ENCODE measurements at places on chromosomes 1 and 21. TPM values are rescaled to one million over a fixed set of nuclear protein-coding genes. Genes with fewer than 3 reads are reported as not detected.

DNA sequence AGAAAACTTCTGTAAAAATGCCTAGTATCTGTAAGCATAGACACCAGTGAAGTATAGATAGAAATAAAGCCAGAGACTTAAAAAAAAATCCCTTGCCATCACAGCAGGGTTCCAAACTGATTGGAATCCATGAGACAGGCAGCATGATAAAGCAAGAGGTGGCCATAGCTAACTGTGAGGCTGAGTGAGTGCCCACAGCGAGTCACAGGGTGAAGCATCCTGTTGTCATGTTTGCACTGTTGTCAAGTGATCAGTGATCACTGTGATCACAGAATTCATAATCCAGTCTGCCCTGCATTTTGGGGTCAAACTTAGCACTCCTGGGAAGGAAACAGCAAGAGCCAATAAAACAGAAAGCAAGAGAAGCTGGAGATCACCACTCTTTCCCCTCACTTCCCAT lies 33.3 kb downstream of the LRRC8B start:
- no peak for DNase-seq

PTPRC gene
- 0.65 TPM for polyA plus RNA-seq

GRCh38 chr1:230048322-230048721 lies 18.7 kb upstream of the GALNT2 start:
- DNase-seq, result no peak

- DNase-seq, result no peak
Measured at GRCh38 chr1:81391125-81391828, 409.5 kb upstream of the ADGRL2 start.

- DNase-seq, result no peak
Measured at GRCh38 chr1:236377832-236378535, 16.1 kb upstream of the EDARADD start.

OLIG2 gene
- polyA plus RNA-seq, result not detected

DNA sequence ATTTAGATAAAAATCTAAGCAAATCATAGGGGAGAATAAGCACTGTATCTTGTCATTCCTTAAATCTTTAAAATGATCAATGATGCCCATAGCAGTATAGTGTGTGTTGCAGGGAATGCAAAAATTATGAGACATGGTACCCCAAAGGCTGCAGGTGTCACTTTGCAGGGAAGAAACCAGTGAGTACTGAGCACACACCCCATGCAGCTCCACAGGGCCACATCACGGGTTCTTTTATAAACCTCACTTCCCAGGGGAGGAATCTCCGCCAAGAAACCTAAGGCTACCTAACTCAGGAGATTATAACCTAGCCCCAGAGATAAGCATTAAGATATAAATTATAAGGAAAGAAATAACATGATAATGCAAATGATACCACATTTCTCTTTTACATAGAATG lies 115.6 kb downstream of the APP start:
- no peak for DNase-seq

- no peak for DNase-seq
Measured at GRCh38 chr1:200274116-200274515, 135.7 kb downstream of the ZNF281 start.

DNA sequence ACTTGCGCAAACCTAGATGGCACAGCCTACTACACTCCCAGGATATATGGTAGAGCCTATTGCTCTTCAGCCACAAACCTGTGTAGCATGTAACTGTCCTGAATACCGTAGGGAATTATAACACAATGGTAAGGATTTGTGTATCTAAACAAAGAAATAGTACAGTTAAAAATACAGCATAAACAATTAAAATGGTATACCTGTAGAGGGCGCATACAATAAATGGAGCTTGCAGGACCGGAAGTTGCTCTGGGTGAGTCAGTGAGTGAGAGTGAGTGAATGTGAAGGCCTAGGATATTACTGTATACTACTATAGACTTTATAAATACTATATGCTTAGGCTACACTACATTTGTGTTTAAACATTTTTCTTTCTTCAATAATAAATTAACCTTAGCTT lies 99.3 kb downstream of the PLD5 start:
- no peak for DNase-seq

GRCh38 chr1:160200786-160201185 lies 4.4 kb upstream of the PEA15 start:
- no peak for DNase-seq

ENAH gene
- 17.0 TPM for polyA plus RNA-seq

GRCh38 chr1:114156538-114157274 lies 3.0 kb upstream of the SYT6 start:
- no peak for DNase-seq

DNA sequence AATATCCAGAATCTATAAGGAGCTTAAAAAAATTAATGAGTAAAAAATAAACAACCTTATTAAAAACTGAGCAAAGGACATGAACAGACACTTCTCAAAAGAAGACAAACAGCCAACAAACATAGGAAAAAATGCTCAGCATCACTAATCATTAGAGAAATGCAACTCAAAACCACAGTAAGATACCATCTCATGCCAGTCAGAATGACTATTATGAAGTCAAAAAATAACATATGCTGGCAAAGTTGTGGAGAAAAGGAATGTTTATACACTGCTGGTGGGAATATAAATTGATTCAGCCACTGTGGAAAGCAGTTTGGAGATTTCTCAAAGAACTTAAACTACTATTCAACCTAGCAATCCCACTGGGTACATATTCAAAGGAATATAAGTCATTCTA lies 25.3 kb downstream of the PIGK start:
- no peak for DNase-seq

All from heart left ventricle (tissue), 16 donors.